ENCODE measurements at places on chromosomes 1 and 21. TPM values are rescaled to one million over a fixed set of nuclear protein-coding genes. Genes with fewer than 3 reads are reported as not detected.

DNA sequence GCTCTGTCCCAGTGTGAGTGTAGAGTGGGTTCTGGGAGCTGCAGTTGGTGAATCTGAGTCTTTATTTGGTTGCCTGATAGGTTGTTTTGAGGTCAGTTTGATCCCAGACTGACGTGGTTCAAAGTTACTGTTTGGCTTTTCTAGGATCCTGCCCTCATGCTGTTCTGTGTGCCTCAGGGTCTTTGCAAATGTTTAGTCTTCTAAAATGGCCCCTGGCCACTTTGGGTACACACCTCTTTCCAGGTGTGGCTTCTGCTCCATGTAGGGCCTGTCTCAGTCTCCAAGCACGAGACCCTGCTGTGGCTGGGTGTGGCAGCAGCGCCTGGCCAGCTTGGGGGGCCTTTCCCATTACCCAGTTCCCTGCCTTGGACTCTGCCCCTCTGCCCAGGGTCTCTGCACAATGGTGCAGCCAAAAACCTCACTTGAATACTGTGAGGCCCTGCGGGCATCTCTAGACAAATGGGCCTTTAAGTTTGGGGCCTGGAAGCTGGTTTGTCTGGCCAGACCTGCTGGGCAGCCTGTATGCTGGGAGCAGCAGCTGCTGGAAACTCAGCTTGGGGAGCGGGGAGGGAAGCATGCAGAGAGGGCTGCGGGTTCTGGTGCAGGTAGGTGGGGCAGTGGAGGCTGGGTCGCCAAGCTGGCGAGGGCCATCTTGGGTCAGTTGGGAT lies 5.6 kb downstream of the PTPRF start:
- DNase-seq: no peak

- DNase-seq: no peak
Observed at GRCh38 chr1:64984106-64984505, 17.8 kb upstream of the JAK1 start.

The FCGR3B gene
- total RNA-seq: not detected

The SLC30A10 gene
- 1.5 TPM for total RNA-seq

DNA sequence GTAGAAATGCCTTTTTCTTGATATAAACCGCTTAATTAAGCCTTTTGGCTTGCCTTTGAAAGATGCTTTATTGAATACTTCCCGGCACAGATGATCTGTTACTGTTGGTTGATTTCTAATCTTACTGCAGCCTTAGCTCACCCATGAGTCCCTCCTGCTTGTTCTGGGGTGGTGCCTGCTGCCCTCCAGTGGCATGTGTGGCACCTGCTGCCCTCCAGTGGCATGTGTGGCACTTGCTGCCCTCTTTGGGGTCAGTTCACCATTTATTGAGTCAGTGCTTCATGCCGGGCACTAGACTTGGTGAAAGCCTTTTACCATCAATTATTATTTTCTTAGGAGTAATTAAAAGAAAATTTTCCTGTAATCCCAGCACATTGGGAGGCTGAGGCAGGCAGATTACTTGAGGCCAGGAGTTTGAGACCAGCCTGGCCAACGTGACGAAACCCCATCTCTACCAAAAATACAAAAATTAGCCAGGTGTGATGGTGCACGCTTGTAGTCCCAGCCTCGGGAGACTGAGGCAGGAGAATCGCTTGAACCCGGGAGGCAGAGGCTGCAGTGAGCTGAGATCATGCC lies 54.3 kb downstream of the ADARB1 start:
- DNase-seq: peak; percentile 75

- DNase-seq: no peak
Observed at GRCh38 chr1:70970407-70970806, 77.2 kb downstream of the PTGER3 start.

GRCh38 chr1:50930965-50931737 lies 28.9 kb downstream of the FAF1 start:
- DNase-seq: no peak

DNA sequence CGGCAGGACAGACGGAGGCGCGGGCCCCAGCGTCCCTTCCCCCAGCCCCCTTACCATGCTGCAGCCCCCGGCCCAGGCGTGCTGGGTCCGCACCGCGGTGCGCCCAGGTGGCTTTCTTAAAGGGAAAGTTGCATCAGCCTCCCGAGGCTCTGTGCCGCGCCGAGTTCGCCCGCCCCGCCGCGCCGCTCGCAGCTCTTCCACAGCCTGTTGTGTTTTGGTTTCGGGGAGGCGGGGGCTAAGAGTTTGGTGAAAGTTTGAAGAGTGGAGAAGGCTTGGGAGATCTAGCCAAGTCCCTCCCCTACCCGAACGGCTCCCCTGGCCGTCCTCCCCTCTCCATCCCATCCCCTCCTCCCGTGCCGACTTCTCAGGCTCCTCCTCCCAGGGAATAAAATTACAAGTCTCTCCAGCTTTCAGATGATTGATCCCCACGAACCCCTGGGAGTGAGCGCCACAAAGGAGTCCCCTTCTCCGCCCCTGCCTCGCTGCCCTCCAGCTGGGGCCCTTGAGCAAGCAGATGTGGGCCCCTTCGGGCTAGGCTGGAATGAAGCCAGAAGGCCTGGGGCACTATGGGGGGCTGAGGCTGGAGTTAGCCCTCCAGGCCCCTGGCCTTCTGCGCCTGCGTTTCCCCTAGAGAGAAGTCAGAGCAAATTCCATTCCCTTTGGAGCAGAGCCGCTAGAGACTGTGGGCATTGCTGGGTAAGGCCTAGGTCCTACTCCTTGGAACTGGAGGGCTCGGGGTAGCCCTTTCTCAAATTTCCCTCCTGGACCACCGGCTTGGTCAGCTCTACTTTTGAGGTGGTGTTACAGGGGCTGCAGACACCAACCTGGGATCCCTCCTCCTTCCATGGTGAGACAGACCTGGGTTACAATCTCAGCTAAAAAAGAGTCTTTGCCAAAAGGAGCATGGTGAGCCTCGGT lies at the start of gene SLC6A9:
Gene SLC6A9 (minus strand): TSS at position 211 of the 918 bp plus-strand sequence. CDS start 7,185 bp downstream, outside the sequence.
- peak; percentile 39 for DNase-seq

DNA sequence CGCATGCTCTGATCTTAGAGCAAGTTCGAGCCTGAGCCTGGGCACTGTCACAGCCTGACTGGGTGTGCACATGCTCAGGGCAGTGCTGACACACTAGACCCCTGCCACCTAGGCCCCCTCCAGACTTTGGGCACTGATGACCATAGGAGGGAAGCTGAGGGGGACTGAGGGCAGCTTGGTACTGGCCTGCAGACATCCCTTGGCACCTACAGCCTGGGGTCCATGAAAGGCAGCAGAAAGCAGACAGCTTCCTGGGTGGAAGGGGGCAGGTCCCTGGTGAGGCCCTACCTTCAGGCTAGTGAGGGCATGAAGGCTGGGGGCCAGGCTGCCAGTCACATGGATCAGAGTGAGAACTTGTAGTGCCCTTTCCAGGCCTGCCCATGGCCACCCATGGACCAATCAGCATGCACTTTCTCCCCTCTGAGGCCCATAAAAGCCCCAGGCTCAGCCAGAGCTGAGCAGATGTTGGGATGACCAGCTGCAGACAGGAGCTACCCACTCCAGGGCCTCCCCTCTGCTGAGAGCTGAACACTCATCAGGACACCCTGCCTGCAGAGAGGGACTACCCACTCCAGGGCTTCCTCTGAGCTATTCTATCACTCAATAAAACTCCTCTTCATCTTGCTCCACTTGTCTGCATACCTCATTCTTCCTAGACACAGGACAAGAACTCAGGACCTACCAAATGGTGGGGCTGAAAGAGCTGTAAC lies 680.8 kb downstream of the MATN1 start:
- no peak for DNase-seq

The SLC9C2 gene
- total RNA-seq: 0.98 TPM

DNA sequence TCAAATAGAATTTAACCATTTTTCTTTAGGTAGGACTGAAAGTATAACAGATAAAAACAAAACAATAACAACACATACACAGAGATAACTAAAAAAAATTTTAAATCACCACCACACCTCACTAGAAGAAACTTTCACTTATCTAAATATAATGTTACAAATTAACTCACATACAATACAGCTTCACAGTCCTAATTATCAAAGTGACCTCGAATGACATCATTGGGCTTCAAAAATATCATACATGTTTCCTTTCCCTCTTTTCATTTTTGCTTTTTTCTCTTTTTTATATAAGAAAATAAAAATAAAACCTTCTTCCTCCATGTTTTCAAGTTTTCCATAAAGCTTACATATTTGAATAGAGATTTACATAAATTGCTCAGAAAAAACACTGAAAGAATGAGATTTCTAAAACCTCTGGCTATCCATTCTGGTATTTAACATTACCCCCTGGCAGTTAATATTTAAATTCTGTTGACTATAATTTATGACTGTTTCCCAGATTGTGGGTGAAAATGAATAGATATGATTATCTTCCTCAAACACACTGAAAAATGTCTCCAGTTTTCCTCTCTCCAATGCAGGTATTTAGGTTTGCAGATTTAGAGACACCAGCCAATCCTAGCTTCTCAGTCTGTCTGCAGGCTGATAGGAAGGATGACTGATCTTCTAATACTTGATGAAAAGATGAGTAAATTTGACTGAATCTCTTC lies 40.5 kb upstream of the SLC19A2 start:
- no peak for DNase-seq

GRCh38 chr1:109628540-109629321 lies 9.1 kb downstream of the AMPD2 start:
- no peak for DNase-seq

The AGMAT gene
- total RNA-seq: 0.22 TPM

The SH2D1B gene
- not detected for total RNA-seq

The TFF2 gene
- total RNA-seq: not detected

GRCh38 chr1:4178501-4179113 lies 278.5 kb upstream of the C1orf174 start:
- no peak for DNase-seq

DNA sequence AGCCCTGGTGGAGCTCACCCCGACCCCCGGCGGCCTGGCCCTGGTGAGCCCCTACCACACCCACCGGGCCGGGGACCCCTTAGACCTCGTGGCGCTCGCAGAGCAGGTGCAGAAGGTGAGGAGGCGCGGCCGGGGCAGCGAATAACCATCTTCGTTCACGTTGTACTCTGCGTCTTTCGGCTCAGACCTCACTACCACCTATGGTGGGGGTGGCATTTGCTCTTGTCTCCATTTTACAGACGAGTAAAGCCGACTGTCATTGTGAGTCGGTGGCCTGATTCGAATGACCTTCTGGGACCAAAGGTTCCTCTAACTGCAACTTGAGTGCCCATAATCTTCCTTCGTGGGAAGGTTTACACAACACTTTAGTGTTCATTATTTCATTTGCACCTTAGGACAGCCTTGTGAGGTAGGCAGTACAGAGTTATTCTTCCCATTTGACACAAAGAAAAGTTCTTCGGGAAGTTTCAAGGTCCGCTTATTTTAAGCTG lies 506 bp downstream of the C1orf50 start:
- DNase-seq: no peak

GRCh38 chr1:57845041-57845440 lies 421.2 kb upstream of the DAB1 start:
- no peak for DNase-seq

DNA sequence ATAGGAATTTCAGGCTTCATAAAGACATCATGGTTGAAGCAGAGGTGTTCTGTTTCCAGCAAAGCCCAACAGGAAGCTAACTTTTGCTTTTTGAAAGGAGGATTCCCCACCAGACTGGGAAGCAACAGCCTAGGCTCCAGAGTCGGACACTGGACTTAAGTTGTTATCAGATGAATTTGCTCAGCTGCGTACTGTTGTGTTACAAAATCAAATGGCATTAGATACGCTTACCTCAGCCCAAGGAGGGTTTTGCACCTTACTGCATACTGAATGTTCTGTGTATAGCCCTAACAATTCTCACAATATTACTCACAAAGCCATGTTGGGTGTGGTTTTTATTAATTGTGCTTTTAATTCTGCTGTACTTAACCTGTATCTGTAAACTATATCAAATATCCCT lies 547 bp upstream of the CHIA start:
- DNase-seq: no peak

GRCh38 chr1:39808784-39809517 lies 20.3 kb upstream of the BMP8B start:
- DNase-seq: no peak

DNA sequence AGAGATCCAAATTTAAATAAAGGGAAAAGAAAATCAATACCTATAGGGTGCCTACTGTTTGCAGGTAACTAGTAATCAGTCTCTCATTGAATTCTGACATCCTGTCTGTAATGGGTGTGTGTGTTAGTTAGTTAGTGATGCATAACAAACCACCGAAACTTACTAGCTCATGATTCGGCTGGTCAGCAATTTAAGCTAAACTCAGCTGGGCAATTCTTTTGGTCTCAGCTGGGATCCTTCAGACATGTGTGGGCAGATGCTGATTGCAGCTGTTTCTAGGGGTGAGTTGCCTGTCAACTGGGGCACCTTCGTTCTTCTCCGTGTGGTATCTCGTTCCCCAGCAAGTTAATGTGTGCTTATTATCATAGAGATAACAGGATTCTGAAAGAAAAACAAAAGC lies 40.2 kb upstream of the ZNF124 start:
- DNase-seq: no peak

GRCh38 chr1:205774198-205775014 lies 876 bp downstream of the RAB29 start:
- DNase-seq: peak; percentile 25

- DNase-seq: no peak
Observed at GRCh38 chr1:21706151-21706835, 37.1 kb upstream of the RAP1GAP start.

The S100A7A gene
- total RNA-seq: not detected

- DNase-seq: no peak
Observed at GRCh38 chr1:5756434-5757186, 235.6 kb downstream of the NPHP4 start.

- no peak for DNase-seq
Observed at GRCh38 chr1:195903203-195903602, 705.0 kb downstream of the KCNT2 start.

DNA sequence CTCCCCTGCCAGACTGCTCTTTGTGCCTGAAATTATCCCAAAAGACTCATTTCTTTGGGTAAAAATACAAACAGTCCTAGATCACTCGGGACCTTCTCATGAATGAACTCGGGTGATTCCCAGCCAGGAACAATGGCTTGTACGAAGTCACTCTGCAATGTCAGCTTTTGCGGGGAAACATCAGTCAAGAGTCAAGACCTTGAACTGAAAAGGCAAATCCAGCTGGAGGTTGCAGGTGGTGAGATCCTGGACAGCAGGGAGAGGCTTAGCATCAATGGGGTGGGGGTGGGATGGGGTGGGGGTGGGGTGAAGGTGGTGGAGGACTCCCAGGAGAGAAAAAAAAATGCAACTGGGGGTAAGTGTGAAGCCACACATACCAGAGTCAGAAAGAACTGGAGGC lies 115.0 kb upstream of the SLC25A33 start:
- no peak for DNase-seq

Measured in glutamatergic neuron (in vitro differentiated cells).